ENCODE measurements at places on chromosomes 3 and 15.
A peak's percentile ranks its signal among the peaks of the same experiment; 100 is the strongest.

- DNase-seq, result no peak
These were observed 59.0 kb upstream of the PPARG start for GRCh38 chr3:12229896-12230295.

- no peak for DNase-seq
These were observed 43.3 kb downstream of the CAPN3 start for GRCh38 chr15:42402455-42403205.

- no peak for DNase-seq
These were observed 243.4 kb downstream of the WNT5A start for GRCh38 chr3:55243678-55244077.

- no peak for DNase-seq
These were observed 201.2 kb upstream of the NSMCE3 start for GRCh38 chr15:29470794-29471193.

- peak; percentile 36 for DNase-seq
These were observed 6.3 kb downstream of the CLK3 start for GRCh38 chr15:74621936-74622335.

GRCh38 chr15:65804252-65804931 is 12.3 kb upstream of the DENND4A start:
- DNase-seq, result no peak

- DNase-seq, result no peak
These were observed 52.1 kb downstream of the ITGA11 start for GRCh38 chr15:68379759-68380290.

- DNase-seq, result no peak
These were observed 672 bp upstream of the KY start for GRCh38 chr3:134651347-134652041.

- no peak for DNase-seq
These were observed 573.2 kb downstream of the DIPK2A start for GRCh38 chr3:144544871-144545270.

DNA sequence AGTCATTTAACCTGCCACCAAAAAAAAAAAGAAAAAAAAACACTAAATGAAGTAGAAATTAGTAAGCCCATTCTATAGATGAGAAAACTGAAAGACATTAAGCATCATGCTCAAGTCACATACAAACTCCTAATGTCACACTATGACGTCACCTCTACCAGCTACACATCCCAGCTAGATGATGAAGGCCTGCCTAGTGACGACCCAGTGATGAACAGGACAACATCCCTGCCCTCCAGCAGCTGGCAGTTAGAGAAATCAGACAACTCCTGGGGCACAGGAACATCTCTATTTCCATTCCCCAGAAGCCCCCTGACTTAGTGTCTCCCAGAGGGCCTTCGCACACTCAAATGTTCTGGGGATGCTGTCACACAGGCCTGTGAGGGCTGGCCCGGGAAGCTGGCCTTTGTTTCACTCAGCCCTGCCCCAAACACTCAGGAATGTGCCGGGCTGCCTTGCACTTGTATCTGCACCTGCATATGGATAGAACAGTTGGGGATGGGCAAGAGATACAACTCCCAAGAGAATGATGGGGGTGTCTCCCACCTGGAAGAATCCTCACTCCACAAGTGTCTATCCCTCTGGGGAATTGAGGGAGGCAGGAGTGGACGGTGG is 7.0 kb upstream of the HAPLN3 start:
- DNase-seq, result no peak

Measured in nephron progenitor cell (in vitro differentiated cells).